Activated CD8-positive, alpha-beta memory T cell treated with anti-CD3 and anti-CD28 coated beads, Interleukin-2, amount 10 ng/mL, durations not matched to agents 7 days and 5 days (primary cell): ENCODE measurements at places on chromosomes 2 and 18. TPM values are rescaled to one million over a fixed set of nuclear protein-coding genes. Genes with fewer than 3 reads are reported as not detected.

Gene ALPI
- total RNA-seq, result not detected

Gene SP3
- 105 TPM for total RNA-seq

Gene SESTD1
- total RNA-seq, result 4.0 TPM

Gene DAW1
- not detected for total RNA-seq

Gene ST8SIA5
- total RNA-seq, result 0.23 TPM
